Esophagus mucosa (tissue), 1 donor: ENCODE measurements at places on chromosomes 2 and 18. TPM values are rescaled to one million over a fixed set of nuclear protein-coding genes. Genes with fewer than 3 reads are reported as not detected.

GRCh38 chr18:54558609-54559585 lies 32.1 kb upstream of the DYNAP start:
- ATAC-seq, result no peak

- ATAC-seq, result no peak
Measured at GRCh38 chr2:203071148-203071547, 56.5 kb downstream of the NBEAL1 start.

DNA sequence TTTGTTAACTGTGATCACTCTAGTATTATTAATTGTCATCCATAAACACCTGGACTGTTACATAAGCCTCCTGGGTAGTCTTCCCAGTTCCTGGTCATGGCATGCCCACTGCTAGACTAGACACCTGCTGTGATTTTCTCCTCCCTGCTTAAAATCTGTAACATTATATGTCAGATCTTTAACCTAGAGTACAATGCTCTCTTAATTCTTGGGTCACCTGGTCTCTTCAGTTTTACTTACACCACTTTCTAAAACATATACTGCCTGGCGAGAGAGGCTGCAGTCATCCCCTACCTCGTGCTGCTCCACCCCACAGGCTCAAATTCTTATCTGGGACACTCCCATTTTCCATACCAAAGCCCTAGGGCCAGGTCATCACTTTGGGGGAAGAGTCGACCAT lies 161.3 kb downstream of the CDH2 start:
- no peak for ATAC-seq

The ZNF638 gene
- 52.0 TPM for total RNA-seq

DNA sequence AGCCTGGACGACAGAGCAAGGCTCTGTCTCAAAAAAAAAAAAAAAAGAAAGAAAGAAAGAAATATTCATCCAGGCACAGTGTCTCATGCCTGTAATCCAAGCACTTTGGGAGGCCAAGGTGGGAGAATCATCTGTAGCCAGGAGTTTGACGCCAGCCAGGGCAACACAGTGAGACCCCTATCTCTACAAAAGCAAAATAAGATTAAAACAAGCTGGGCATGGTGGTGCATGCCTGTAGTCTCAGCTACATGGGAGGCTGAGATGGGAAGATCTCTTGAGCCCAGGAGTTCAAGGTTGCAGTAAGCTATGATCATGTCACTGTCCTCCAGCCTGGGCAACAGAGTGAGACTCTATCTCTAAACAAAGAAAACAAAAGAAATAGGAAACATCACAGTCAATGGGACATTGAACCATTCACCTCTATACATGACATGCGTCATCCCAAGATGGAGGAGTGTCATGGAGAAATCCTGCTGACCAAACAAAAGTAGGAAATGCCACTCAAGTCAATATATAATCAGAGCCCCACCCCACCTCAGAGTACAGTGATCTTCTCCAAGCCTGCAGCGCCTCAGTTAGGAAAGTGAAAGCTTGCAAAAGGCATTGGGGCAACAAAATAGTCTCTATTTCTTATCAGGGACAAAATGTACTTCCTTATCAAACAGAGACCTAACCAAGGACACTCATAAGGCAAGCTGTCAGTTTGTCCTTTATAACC lies 9.8 kb downstream of the FEV start:
- ATAC-seq, result no peak

The APCDD1 gene
- total RNA-seq, result 42.2 TPM

DNA sequence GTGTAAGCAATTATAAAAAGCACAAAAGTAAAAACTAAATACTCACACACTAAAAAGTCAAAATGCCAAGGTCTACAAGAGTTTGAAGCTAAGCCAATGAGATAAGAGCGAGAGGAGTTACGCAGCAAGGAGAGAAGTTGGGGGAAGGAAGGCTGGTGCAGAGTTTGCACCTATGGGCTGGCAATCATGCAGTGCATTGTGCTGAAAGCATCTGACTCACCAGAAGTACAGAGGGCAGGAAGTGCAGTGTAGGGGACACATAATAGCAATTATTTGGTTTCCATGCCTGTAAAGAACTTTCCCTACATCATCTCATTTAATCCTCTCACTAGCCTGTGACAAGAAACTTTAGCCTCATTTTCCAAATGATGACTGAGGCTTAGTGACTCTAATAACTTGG lies 142.7 kb upstream of the KYNU start:
- ATAC-seq, result no peak

The SAG gene
- total RNA-seq, result not detected

The LYPD1 gene
- 1.6 TPM for total RNA-seq

GRCh38 chr18:45879681-45880655 lies 54.5 kb downstream of the SIGLEC15 start:
- peak; percentile 91 for ATAC-seq

DNA sequence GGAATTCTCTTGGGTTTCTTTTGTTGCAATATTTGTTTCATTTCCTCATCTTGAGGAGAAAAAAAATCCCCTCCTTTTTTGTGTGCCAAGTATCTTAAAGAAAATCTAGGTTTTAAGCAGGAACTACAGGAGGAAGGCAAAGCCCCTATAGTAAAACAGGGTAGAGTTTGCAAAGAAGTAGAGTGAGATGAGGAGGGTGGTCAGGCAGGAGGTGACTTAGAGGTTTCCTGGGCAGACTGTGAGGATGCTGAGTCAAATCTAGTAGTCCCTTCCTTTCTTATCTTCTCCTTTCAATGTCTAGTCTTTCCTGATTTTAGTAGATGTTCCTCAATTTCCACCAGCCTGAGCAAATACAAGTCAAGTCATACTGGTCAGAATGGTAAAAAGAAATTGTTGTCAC lies 222.5 kb downstream of the PMAIP1 start:
- no peak for ATAC-seq

- peak; percentile 30 for ATAC-seq
Measured at GRCh38 chr2:27369471-27370025, 590 bp downstream of the EIF2B4 start.

The OXER1 gene
- 0.40 TPM for total RNA-seq

- no peak for ATAC-seq
Measured at GRCh38 chr2:215845839-215846586, 167.3 kb downstream of the MREG start.

The AQP12A gene
- total RNA-seq, result not detected

DNA sequence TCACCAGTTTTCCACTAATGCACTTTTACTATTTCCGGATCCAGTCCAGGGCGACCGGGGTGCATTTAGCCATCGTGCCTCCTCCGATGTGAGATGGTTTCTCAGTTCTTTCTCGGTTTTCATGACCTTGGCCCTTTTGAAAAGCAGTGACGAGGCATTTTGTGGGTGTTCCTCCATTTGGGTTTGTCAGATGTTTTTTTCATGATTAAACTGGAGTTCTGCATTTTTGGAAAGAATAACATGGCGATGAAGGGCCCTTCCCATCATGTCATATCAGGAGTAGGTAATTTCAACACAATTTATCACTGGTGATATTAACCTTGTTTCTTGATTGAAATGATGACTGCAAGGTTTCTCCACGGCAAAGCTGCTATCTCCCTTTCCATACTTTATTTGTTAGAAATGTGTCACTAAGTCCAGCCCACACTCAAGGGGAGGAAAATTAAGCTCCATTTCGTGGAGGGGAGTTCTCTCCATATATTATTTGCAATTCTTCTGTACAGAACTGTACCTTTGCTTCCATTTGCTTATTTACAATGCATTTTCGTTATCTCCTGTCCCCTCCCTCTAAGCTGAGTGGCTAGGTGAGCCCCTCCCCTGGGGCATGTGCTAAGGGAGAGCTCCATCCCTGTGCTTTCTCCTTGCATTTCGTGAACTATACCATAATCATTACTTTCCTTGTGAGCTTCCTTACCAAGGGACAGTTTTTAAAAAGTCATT lies 8.9 kb upstream of the KLF11 start:
- ATAC-seq, result no peak

GRCh38 chr2:60884800-60885199 lies 3.4 kb downstream of the REL start:
- peak; percentile 38 for ATAC-seq

The DNAH6 gene
- 0.04 TPM for total RNA-seq

The LRRC30 gene
- total RNA-seq, result not detected
